ENCODE measurements at places on chromosomes 12 and 14.
A peak's percentile ranks its signal among the peaks of the same experiment; 100 is the strongest.

- no peak for DNase-seq
These were observed 26.5 kb downstream of the PALS1 start for GRCh38 chr14:67267576-67268328.

GRCh38 chr12:103780093-103780440 is 61.0 kb downstream of the NT5DC3 start:
- DNase-seq, result no peak

DNA sequence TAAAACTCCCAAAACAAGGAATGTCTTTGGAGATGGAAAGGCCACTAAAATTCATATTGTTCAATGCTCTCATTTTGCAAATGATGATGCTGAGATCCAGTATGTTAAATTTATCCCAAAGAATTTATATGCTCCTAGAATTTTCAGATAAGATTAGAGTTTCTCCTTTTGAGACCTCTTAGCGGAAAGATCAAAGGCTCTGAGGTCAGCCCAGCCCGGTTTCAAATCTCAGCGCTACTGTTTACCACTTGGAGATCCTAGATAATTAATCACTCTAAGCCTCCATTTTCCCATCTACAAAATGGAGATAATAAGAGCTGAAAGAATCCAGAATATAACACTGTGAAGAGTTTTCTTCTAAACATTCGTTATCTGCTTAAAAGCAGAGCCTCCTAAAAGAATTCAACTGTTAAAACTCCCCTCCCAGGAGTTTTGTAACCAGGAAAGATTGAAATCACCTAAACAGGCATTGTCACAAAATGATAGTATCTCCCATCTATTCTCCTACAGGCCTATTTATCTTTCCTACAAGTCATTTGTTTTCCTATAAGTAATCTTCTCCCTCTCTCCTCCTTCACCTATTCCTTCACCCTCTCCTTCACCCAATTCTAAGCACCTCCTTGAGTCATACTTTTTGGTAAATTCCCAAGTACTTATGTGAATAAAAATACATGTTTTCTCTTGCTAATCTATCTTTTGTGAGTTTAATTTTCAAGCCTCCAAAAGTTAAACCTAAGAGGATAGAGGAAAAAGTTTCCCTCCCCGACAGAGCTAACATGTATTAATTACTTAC is 16.7 kb downstream of the DUSP6 start:
- DNase-seq, result peak; percentile 26

DNA sequence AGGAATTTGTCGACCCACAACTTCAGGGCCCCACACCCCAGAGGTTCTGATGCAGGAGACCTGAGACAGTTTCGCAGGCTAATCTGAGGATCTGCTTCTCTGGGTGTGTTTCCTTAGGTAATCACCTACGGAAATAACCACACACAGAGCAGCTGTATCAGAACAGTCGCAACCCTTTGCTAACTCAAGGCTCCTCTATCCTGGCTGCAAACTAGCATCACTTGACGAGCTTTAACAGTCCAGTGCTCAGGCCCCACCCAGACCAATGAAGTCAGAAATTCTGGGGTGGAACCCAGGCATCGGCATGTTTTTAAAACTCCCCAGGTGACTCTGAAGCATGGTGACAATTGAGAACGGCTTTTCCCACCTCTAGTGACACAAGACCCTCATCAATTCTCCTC is 20.7 kb downstream of the SLC7A7 start:
- DNase-seq, result no peak

DNA sequence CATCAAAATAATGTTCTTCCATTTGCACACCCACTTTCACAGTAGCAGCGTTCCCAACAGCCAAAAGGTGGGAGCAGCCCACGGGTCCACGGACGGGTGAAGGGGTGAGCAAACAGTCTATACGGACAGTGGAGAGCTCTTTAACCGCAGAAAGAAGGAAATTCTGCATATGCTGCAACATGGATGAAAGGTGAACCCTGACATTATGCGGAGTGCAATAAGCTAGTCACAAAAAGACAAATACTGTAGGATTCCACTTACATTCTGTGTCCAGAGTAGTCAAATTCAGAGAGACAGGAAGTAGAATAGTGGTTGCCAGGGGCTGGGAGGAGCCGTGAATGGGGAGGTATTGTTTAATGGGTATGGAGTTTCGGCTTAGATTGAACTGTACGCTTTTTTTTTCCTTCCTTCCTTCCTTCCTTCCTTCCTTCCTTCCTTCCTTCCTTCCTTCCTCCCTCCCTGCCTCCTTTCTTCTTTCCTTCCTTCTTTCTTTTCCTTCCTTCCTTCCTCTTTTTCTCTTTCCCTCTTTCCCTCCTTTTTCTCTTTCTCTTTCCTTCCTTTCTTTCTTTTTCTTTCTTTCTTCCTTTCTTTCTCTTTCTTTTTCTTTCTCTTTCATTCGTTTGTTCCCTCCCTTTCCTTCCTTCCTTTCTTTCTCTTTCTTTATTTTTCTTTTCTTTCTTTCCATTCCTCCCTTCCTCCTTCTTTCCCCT is 15.8 kb upstream of the ANKRD9 start:
- DNase-seq, result no peak

DNA sequence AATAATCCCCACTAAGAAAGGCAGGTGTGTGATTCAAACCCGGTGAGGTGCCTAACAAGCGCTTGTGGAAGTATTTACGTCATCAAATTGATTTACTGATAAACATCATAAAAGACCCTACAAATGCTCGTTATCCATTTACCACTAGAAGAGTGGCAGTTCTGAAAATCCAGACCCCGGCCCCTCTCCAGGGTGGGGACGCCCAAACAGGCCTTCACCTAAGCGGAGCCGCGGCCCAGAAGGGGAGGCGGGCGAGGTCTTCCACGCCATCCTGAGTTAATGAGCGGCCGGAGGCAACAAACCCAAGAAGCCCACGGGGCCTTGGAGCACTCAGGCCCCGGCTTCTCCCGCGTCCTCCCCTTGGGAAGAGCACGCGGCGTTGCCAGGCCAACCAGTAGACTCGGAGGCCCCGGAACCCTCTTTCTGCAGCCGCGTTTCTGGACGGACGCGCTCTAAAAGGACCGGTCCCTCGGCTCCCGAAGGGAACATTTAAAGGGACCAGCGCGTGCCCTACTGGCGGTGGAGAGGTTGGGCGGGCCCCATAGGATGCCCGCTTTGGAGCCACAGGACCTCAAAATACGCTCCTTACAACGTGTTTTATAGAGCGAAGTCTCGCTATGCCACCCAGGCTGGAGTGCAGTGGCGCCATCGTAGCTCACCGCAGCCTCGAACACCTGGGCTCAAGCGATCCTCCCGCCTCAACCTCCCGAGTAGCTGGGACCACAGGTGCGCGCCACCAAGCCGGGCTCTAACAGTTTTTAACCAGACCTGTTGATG is 3.5 kb downstream of the PTPN21 start:
- peak; percentile 88 for DNase-seq

DNA sequence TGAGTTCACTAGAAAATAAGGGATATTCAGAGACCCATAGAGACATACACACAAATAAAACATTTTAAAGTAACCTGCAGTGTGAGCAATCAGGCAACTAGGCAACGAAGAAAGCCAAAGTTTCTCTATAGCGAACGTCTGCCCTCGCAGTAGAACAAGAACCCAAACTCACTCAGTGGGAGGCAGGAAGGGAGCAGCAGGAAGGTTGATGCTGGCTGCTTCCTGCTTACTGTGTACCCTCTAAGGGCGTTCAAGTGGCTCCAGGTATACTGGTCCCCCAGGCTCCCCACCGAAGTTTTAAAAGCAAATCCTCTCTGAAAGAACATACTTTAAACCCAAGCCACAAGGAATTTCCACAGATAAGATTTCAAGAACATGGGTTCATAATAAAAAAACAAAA is 249.3 kb downstream of the FOXN3 start:
- no peak for DNase-seq

DNA sequence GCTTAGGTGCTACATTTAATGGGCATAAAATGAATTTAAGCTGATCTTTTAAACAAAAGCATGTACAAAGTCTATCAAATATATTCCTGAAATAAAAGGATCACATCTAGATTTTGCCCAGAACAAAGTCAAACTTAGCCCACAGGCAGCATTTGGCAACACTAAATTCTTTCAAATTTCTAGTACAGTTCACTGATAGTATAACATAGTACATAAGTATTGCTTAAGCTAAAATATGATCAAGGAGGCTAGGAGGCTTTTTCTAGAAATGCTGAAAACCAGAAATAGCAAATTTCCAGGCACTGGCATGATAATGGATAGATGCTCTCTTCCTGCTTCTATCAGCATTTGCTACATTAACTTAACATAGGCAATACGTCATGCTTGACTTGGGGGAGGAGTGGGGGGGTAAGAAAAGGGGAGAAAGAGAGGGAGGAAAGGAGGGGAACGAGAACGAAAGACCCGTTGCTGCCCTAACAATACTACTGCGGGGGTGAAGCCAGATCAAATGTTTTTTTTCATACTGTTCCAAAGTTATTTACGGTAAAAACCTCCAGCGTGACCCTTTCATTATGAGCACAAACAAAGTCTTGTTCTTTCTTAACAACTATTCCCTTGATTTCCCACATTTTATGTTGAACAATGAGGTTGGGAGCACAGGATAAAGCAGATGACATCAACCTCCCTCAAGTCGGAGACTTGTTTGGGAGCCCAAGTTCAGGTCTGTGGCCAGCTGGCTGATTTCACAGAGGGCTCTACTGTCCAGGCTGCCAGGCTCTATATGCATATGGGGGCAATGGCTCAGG is 10.6 kb downstream of the TMED10 start:
- no peak for DNase-seq

- DNase-seq, result no peak
These were observed 31.8 kb upstream of the GNS start for GRCh38 chr12:64791036-64791435.

GRCh38 chr12:45315462-45315861 is 99.6 kb downstream of the ANO6 start:
- no peak for DNase-seq

GRCh38 chr14:74720526-74720925 is 7.6 kb downstream of the FCF1 start:
- DNase-seq, result no peak

DNA sequence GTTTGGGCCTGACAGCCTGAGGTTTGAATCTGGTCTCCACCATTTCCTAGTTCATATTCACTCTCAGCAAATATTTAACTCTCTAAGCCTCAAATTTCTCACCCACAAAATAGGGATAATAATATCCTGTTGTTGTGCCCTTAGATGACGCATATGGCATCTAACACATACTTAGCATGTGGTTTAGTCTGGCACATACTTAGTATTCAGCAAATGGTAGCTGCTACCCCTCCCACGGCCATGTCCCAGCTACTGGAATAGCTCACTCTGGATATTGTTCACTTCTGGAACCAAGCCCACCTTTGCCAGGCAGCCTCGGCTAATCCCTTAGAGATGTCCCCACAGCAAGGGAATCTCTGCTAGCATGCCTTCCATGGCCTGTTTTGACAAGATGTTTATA is 53.3 kb downstream of the BICD1 start:
- DNase-seq, result no peak

DNA sequence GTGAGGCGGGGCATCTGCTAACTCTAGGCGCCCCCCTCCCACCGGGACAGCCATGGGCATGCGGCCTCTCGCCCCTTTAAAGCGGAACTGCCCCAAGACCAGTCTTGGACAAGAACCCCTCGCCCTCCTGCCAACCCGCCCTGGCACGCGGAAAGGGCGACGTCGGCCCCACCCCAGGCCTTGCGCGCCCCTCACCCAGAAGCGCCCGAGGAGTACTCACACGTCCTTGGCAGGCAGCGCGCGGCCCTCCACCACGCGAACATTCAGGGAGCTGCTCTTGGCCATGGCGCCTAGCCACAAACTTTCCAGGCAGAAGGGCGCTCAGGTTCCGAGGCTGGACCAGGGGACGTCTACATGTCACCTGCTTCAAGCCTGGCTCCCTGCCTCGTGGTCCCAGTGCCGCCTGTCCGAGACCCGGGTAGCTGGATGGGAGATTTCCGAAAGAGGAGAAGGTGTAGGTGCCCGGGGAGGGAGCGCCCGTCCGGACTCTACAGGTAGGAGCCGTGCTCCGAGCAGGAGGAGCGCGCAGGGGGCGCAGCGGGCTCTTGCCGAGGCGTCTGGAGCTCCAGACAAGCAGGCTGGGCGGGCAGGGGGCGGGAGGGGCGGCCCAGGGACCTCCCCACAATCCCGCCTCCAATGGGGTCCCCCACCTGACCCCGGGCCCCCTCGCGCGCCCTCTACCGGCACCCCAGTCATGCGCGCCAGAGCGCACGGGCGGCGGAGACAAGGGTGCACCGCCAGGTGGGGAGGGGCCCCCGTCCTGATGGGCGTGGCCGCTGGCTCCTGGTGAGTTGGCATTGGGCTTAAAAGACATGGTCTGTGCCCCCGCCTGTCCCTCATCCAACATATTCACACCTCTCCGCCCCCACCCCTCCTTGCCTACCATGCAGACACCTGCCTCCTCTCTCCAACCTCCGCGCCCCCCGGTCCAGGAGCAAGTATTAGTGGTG is at the start of gene RASAL1:
Gene RASAL1, minus strand, starts transcription at position 584 of the 950 bp plus-strand sequence. Its CDS starts 299 bp downstream, at position 285.
- DNase-seq, result peak; percentile 57

GRCh38 chr12:58502841-58503240 is 417.5 kb downstream of the LRIG3 start:
- no peak for DNase-seq

- DNase-seq, result no peak
These were observed 1.5 kb downstream of the KDM2B start for GRCh38 chr12:121579190-121579791.

GRCh38 chr14:90522571-90523191 is 125.9 kb downstream of the CALM1 start:
- DNase-seq, result no peak

- no peak for DNase-seq
These were observed 689.6 kb upstream of the FOXG1 start for GRCh38 chr14:28077021-28077420.

- DNase-seq, result no peak
These were observed 70.9 kb downstream of the VWF start for GRCh38 chr12:6053541-6053940.

DNA sequence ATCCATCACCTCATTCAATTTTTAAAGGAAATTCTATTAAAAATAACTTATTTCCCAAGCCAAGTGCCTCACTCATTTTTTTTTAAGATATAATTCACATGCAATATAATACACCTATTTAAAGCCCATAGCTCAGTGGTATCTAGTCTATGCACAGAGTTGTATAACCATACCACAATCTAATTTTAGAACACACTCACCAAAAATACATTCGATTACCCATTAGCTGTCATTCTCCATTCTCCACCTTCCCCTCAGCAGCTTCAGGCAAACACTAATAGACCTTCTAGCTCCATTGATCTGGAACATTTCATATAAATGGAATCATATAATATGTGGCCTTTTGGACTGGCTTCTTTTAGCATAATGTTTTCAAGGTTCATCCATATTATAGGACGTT is 49.5 kb downstream of the CLMN start:
- DNase-seq, result no peak

- no peak for DNase-seq
These were observed 115.3 kb downstream of the IPO8 start for GRCh38 chr12:30580344-30580743.

- DNase-seq, result no peak
These were observed 37.0 kb downstream of the TRAFD1 start for GRCh38 chr12:112162241-112162790.

- DNase-seq, result no peak
These were observed 36.5 kb downstream of the LEMD3 start for GRCh38 chr12:65205886-65206285.

- peak; percentile 11 for DNase-seq
These were observed 30.9 kb upstream of the EMP1 start for GRCh38 chr12:13165617-13166041.

All from ELF-1 (cell line).